Naive thymus-derived CD4-positive, alpha-beta T cell (primary cell): ENCODE measurements at places on chromosomes 5 and 9. TPM values are rescaled to one million over a fixed set of nuclear protein-coding genes. Genes with fewer than 3 reads are reported as not detected.

DNA sequence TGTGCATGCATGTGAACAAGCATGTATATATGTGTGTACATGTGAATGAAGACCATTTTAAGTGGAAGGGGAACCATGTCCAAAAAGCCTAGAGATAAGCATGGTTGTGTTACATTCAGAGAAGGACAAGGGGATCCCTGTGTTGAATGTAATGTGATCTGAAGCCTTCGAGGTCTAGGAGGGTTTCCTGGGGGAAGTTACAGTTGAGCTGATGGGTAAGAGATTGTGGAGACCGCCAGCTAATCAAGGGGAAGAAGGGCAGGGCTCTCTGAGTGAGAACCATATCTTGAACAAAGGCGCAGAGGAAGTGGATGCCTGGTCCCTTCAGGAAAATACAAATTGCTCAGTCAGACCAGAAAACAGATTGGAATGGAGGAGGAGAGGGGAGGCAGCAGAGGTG is 45.5 kb upstream of the TNFSF15 start:
- DNase-seq: no peak
- no peaks in the 10 kb centered on the region for H3K4me1 ChIP-seq
- no peaks in the 10 kb centered on the region for H3K36me3 ChIP-seq
- H3K27me3 ChIP-seq: no peaks in the 10 kb centered on the region
- H3K27ac ChIP-seq: no peak overlapping the region

The TBCA gene
- polyA plus RNA-seq: 141 TPM

- H3K36me3 ChIP-seq: no peaks in the 10 kb centered on the region
- H3K27ac ChIP-seq: no peak overlapping the region
- no peak for DNase-seq
- no peak overlapping the region for H3K4me3 ChIP-seq
- no peaks in the 10 kb centered on the region for H3K4me1 ChIP-seq
- H3K27me3 ChIP-seq: no peaks in the 10 kb centered on the region
Measured at GRCh38 chr5:161562446-161562845, 15.9 kb upstream of the GABRB2 start.

DNA sequence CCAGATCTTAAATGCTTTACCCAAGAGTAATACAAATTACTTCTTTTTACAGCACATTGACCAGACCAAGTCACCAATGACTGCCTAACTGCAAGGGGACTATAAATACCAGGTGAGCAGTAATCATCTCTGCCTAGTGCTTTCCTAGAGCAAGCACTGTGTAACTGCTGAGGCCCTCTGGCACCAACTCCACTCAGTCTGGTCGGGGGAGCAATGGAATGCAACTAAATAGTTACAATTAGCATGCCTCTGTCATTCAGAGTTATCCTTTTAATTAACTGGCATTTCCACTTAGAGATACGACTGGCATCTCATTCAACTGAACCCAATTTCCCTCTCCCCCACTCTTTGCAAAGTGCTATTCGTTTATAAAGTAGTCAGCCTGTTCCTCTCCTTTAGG is 1309.1 kb upstream of the DMAC1 start:
- H3K27ac ChIP-seq: no peak overlapping the region
- no peaks in the 10 kb centered on the region for H3K36me3 ChIP-seq
- DNase-seq: no peak
- H3K4me3 ChIP-seq: no peak overlapping the region

- H3K4me1 ChIP-seq: no peaks in the 10 kb centered on the region
- no peak overlapping the region for H3K27ac ChIP-seq
- no peak for DNase-seq
- H3K36me3 ChIP-seq: peaks cover 3% of the 10 kb centered on the region
- no peaks in the 10 kb centered on the region for H3K27me3 ChIP-seq
- H3K4me3 ChIP-seq: no peak overlapping the region
Measured at GRCh38 chr5:146368137-146368536, 29.5 kb downstream of the POU4F3 start.

The FRMD3 gene
- polyA plus RNA-seq: not detected

GRCh38 chr9:19988281-19988680 is 199.4 kb upstream of the SLC24A2 start:
- no peaks in the 10 kb centered on the region for H3K36me3 ChIP-seq
- H3K27me3 ChIP-seq: no peaks in the 10 kb centered on the region
- H3K4me1 ChIP-seq: no peaks in the 10 kb centered on the region
- H3K4me3 ChIP-seq: no peak overlapping the region
- H3K27ac ChIP-seq: no peak overlapping the region
- DNase-seq: no peak

The TMC1 gene
- polyA plus RNA-seq: not detected

The GABRG2 gene
- polyA plus RNA-seq: not detected

GRCh38 chr5:98432378-98432777 is 341.1 kb upstream of the RGMB start:
- no peaks in the 10 kb centered on the region for H3K27me3 ChIP-seq
- H3K4me3 ChIP-seq: no peak overlapping the region
- no peak for DNase-seq
- H3K27ac ChIP-seq: no peak overlapping the region
- peaks cover 3% of the 10 kb centered on the region for H3K4me1 ChIP-seq

GRCh38 chr9:32581512-32582143 is 8.7 kb upstream of the NDUFB6 start:
- H3K27ac ChIP-seq: no peak overlapping the region
- no peaks in the 10 kb centered on the region for H3K27me3 ChIP-seq
- no peak overlapping the region for H3K4me3 ChIP-seq
- H3K36me3 ChIP-seq: no peaks in the 10 kb centered on the region
- no peaks in the 10 kb centered on the region for H3K4me1 ChIP-seq

GRCh38 chr5:35213608-35214007 is 16.7 kb downstream of the PRLR start:
- H3K27me3 ChIP-seq: no peaks in the 10 kb centered on the region
- no peak overlapping the region for H3K4me3 ChIP-seq
- no peak overlapping the region for H3K27ac ChIP-seq
- no peaks in the 10 kb centered on the region for H3K36me3 ChIP-seq

DNA sequence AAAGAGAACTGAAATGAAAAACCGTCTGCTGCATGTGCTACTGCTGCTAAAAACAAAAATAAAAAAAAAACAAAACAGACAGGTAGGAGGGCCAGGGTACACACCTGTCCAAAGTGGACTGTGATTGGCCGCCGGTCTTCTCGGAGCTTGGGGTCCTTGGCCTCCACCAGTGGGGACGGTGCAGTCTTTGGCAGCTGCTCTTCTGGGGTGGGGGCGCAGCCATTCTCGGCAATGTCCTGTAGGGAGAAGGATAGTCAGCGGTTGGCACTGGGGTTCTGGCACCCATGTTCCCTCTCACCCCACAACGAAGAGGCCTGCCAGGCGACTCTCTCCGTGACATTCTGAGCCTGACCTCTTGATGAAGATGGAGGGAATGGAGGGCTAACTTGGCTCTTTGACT is 84.3 kb downstream of the CRB2 start:
- no peak for DNase-seq
- H3K27me3 ChIP-seq: no peaks in the 10 kb centered on the region
- no peaks in the 10 kb centered on the region for H3K4me1 ChIP-seq

The PCDHB14 gene
- not detected for polyA plus RNA-seq

The CDH9 gene
- polyA plus RNA-seq: not detected

DNA sequence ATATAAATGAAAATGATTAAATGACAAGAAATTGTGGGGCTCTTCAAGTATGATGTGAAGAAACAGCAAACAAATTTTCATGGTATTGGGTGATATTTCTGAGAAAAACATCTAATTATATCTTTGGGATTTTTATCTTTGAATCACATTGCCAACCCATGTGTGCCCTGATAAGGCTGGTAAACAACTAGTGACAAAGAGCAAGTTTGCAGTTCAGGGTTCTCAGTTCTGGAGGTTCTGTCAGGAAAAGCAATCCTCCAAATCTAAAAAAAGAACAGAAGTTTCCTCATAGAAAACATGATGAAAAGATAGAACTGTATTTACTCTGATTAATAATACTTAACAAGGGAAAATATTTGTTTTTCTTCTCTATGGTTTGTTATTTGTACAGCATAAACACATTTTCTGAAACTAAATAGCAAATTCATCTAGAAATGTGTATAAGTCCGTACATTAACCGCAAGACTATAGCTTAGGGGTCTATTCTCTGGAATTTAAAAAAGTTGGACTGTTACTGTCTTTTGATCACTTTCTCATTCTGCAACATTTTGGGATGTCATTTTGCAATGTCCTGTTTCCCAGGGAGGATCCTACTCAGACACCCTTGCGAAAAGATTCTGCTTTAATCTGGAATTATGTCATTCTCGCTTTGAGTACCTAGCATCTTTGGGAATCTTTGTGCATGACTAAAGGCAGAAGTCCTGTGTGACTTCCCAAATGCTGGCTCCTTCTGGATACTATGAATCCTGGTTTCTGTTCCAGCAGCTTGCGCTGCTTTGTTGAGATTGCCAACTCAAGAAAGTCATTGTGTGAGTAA is 308.5 kb downstream of the ADGRV1 start:
- no peaks in the 10 kb centered on the region for H3K27me3 ChIP-seq
- DNase-seq: no peak
- H3K27ac ChIP-seq: no peak overlapping the region
- H3K36me3 ChIP-seq: no peaks in the 10 kb centered on the region
- H3K4me3 ChIP-seq: no peak overlapping the region

The PCDHB3 gene
- polyA plus RNA-seq: not detected

DNA sequence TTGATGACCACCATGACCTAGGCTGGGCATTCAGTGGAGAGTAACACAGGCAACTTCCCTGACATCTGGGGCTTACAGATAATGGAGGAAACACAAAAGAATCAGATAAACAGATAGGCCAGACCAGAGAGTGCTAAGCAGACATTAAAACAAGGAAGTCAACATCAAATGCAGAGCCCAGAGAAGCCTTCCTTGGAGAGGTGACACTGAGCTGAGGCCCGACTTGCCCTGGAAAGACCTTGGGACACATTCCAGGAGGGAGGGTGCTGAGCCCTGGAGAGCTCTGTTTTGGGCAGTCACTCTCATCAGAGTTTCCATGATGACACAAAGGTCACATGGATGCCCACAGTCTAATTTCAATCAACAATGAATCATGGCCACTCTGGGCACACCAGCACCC is 31.9 kb upstream of the C5orf58 start:
- no peak overlapping the region for H3K27ac ChIP-seq
- no peak overlapping the region for H3K4me3 ChIP-seq
- H3K27me3 ChIP-seq: no peaks in the 10 kb centered on the region
- no peaks in the 10 kb centered on the region for H3K4me1 ChIP-seq
- no peaks in the 10 kb centered on the region for H3K36me3 ChIP-seq

GRCh38 chr5:148725675-148726074 is 71.3 kb upstream of the HTR4 start:
- H3K36me3 ChIP-seq: no peaks in the 10 kb centered on the region
- H3K4me3 ChIP-seq: no peak overlapping the region
- H3K4me1 ChIP-seq: no peaks in the 10 kb centered on the region
- H3K27me3 ChIP-seq: no peaks in the 10 kb centered on the region
- no peak for DNase-seq

- no peak for DNase-seq
- no peak overlapping the region for H3K4me3 ChIP-seq
- peaks cover 2% of the 10 kb centered on the region for H3K27me3 ChIP-seq
- no peaks in the 10 kb centered on the region for H3K4me1 ChIP-seq
- H3K36me3 ChIP-seq: no peaks in the 10 kb centered on the region
Measured at GRCh38 chr5:168874713-168875380, 295.7 kb upstream of the PANK3 start.

GRCh38 chr9:131323629-131324028 is 34.1 kb downstream of the PLPP7 start:
- no peaks in the 10 kb centered on the region for H3K27me3 ChIP-seq
- DNase-seq: no peak
- no peaks in the 10 kb centered on the region for H3K36me3 ChIP-seq

The DBN1 gene
- polyA plus RNA-seq: 0.64 TPM

GRCh38 chr5:139456776-139457175 is 5.8 kb downstream of the ECSCR start:
- peaks cover 45% of the 10 kb centered on the region for H3K4me1 ChIP-seq
- no peak for DNase-seq
- no peak overlapping the region for H3K4me3 ChIP-seq
- no peak overlapping the region for H3K27ac ChIP-seq
- H3K36me3 ChIP-seq: no peaks in the 10 kb centered on the region

- H3K4me1 ChIP-seq: no peaks in the 10 kb centered on the region
- no peak overlapping the region for H3K4me3 ChIP-seq
- DNase-seq: no peak
Measured at GRCh38 chr5:125834438-125835115, 588.6 kb upstream of the GRAMD2B start.

DNA sequence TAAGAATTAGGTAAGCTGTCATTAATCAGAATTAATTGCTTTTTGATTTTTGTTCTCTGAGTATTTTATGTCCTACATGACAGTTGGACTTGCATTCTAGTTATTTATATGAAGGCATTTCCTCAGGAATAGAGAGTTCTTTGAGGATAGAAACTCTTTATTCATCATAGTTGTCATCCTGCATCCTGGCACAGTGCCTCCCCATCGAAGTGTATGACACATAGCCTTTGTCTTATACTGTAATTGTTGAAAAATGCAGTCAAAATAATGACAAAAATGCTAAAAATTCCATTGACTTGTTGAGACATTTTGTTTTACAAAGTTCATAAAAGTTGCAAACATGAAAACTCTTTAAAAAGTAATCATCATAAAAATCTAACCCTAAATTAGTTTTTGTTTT is 36.5 kb downstream of the CFAP95 start:
- H3K4me1 ChIP-seq: no peaks in the 10 kb centered on the region
- H3K27ac ChIP-seq: no peak overlapping the region
- H3K4me3 ChIP-seq: no peak overlapping the region
- DNase-seq: no peak

DNA sequence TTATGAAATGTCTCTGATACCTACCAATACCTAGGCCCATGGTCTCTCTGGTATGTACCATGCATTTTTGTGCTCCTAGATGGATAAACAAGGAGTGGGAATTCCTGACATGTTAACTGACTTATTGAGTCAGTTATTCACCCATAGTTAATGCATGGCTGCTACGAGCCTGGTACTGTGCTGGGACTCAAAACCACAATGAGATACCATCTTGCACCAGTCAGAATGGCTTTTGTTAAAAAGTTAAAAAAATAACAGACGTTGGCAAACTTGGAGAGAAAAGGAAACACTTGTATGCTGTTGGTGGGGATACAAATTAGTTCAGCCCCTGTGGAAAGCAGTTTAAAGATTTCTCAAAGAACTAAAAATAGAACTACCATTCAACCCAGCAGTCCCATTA is 293.8 kb downstream of the OSTF1 start:
- no peaks in the 10 kb centered on the region for H3K36me3 ChIP-seq
- H3K27ac ChIP-seq: no peak overlapping the region
- H3K27me3 ChIP-seq: no peaks in the 10 kb centered on the region
- no peaks in the 10 kb centered on the region for H3K4me1 ChIP-seq
- DNase-seq: no peak

GRCh38 chr5:97842687-97843086 is 659.6 kb upstream of the RIOK2 start:
- no peak overlapping the region for H3K4me3 ChIP-seq
- no peaks in the 10 kb centered on the region for H3K36me3 ChIP-seq
- no peaks in the 10 kb centered on the region for H3K4me1 ChIP-seq
- no peak overlapping the region for H3K27ac ChIP-seq
- H3K27me3 ChIP-seq: no peaks in the 10 kb centered on the region
- DNase-seq: no peak
